Stimulated activated CD4-positive, alpha-beta T cell treated with anti-CD3 and anti-CD28 coated beads, Interleukin-15, amount 100 ng/mL, for 1 hour (primary cell): ENCODE measurements at places on chromosomes 11 and 22.

DNA sequence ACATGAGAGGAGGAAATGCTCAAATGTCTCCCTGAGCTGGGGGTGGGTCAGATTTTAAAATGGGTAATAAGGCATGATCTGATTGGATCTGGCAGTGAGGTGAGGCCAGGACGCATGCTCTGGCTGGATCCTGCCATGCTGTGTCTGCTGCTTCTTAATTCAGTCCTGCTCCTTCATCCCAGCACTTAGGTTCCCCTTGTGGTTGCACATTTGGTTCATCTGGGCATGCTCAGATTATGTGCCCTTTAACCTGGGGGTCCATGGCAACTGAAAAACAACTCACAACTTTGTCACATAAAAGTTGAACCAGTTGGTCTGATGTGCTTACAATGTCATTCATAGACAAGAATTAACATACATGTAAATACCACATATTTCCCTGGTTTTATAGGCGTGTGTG lies 67.9 kb downstream of the PIWIL4 start:
- no peak for DNase-seq

GRCh38 chr11:83680321-83680720 lies 394.2 kb upstream of the CCDC90B start:
- no peak for DNase-seq

GRCh38 chr11:73233211-73233610 lies 15.1 kb downstream of the P2RY2 start:
- DNase-seq = no peak

- no peak for DNase-seq
Observed at GRCh38 chr22:49971232-49972162, 10.9 kb downstream of the PIM3 start.

DNA sequence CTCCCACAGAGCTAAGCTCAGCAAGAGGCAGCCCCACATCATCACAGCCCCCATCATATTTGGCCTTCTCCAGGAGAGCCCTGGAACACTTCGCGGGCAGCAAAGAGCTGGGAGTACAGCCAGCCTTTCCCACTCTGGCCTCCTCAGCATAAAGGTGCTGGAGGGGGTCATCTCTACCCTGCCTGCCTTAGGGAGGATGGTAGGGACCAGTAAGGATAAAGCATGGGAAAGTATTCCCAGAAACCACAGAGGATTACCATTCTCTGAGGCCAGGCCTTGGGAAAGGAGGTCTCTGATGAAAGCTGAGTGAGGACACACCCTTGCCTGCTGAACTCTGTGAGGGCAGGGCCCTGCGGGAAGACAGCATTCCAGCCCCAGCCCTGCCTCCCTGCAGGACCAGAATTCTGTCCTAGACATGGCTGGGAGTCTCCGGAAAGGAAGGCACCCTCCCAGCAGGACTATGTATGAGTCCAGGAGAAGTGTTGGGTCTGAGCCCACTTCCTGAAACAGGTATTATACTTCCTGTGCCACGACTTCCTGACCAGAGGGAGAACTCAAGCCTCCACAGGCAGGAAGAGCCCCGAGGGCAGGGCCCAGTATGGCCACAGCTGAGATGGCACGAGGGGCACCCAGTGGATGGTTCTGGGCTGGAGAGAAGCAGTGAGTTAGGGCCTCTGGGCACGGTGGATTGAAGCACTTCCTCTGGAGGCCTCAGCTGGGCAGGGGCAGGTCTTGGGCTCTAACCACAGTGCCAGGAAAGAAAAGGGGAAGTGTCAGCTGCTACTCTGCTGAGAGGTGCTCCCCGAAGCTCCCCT lies 12.9 kb upstream of the CASTOR1 start:
- DNase-seq = no peak

DNA sequence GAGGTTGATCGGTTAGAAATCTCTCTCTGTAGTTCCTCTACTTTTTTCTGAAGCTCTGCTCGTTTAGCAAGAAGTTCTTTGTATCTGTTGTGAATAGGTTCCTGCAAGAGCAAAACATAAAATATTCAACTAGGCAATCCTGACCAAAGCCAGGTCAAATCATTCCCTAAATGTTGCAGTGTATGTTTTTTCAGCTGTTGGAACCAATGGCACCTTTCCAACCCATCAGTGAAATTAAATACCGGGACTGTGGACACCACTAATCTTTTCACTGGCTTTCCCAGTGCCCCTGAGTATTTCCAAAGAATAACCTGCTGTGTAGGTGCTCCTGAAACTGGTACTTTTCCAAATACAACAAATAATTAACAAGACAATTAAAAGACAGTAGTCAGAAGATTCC lies 45.1 kb downstream of the CEP57 start:
- DNase-seq = no peak

DNA sequence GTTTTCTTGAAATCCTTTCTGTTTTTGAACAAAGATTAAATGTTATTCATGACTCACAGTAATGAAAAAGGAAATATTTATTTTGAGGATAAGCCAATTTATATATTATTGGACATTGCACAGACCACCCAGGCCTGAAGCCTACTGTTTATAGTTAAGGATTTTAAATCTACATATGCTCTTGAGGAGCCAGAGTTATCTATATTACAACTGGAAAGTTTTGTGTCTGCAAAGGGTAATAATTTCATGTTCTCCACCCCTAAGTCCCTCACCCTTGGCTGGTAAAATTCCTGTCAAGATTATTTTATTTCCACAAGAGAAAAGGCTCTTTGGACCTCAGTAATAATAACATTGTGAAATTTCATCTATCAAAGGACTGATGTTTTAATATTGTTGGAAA lies 228.2 kb downstream of the TMEM135 start:
- no peak for DNase-seq

GRCh38 chr11:28140689-28141455 lies 32.7 kb downstream of the METTL15 start:
- DNase-seq = no peak

DNA sequence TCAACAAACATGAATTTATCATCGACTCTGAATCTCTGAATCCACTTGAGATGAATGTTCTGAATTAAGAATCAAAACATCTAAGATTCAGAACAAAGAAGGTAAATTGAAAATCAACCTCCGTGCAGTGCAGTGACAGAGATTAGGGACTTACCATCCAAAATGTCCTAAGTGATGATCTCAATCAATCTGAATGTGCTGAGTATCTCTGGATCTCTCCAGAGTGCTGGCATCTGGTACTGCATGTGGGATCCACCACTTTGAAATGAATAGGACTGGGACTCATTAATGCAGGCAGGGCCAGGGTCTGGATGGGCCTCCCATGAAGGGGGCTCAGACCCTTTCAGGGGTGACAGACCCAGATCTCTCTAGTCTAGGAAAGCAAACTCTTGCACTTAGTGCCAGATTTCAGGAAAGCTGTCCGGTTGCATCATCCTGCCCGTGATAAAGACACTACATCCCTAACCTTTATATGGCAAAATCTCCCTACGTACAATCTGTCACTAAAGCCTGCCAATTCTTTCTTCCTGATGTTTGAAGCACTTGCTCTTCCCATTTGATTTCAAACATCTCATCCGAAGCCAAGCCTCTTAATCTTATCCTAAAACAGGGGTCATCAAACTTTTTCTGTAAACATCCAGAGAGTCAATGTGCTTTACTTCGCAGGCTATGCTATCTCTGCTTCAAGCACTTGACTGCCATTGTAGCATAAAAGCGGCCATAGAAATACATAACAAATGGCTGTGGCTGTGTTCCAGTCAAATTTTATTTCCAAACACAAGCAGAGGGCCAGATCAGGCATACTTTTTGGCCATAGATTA lies 263.3 kb downstream of the LARGE1 start:
- no peak for DNase-seq

DNA sequence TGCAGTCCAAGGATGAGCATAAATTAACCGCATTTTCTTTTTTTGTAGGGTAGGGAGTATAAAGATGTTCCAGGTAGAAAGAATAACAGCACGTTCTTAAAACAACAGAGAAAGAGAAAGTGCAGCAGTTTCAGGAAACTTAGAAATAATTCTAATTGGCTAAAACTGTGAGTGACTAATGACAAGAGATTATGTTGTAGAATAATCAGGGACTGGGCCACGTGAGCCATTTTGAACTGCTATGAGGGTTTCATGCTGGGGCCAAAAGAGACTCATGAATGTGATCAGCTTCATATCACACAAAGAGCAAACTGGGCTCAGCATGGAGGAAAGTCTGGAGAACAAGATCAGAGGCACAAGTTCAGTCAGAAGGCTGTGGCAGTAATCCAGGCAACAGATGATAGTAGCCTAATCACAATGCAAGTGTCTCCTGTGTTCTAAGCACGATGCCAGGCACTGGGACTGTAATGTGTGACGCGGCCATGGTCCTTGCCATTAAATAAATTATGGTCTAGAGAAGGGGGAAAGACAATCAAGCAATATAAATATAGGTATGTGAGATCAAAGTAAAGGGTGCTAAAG lies 17.9 kb downstream of the CWF19L2 start:
- no peak for DNase-seq

DNA sequence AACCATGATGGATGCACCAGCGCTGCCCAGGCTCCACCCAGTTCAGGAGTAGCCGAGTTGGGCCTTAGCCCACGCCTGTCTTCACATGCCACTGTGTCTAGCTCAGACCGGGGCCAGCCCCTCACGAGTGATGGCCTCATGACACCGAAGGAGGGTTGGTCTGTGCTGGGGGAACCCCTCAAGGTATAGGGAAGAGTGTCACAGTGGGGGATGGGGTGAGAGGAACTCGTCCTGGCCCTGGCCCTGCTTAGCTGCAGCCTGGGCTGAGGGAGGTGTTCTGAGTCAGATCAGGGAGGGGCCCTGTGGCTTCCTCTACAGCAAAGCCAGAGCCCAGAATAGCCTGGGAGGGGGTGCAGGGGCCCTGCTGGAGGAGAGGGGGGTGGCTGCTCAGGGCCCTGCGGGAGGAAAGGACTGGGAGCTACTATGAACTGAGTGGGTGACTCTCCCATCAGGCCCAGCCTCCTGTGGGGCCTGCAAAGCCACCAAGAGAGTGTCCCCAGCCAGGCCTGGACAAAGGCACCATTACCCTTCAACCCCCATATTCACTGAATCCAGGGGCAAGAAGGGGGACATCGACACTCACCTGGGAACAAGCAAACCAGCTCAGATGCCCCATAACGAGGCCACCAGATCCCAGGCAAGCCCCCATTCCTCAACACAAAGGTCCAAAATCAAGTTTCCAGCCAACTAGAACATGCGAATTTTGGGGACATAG lies 41.2 kb downstream of the IGLL5 start:
- no peak for DNase-seq

DNA sequence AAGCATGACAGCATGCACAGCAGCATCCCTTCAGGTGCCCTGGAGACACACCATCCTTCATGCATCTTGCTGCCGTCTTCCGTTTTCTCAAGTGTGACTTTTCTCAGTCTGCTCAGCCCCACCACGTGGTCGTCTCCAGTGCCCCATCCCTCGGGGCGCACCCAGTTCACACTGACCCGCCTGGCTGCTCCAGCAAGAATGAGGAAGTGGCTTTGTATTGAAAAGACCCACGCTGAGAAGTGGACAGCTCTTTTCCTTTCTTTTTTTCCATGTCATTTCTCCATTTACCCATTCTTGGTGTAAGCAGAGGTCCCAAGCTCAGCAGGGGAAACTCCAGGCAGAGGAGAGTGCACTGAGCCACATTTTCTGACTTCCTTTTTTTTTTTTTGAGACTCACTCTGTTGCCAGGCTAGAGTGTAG lies 14.5 kb downstream of the SERPINH1 start:
- DNase-seq = no peak

GRCh38 chr11:64604458-64605243 lies 13.6 kb downstream of the SLC22A12 start:
- DNase-seq = no peak
